ENCODE measurements at places on chromosomes 7 and 10. TPM values are rescaled to one million over a fixed set of nuclear protein-coding genes. Genes with fewer than 3 reads are reported as not detected.

DNA sequence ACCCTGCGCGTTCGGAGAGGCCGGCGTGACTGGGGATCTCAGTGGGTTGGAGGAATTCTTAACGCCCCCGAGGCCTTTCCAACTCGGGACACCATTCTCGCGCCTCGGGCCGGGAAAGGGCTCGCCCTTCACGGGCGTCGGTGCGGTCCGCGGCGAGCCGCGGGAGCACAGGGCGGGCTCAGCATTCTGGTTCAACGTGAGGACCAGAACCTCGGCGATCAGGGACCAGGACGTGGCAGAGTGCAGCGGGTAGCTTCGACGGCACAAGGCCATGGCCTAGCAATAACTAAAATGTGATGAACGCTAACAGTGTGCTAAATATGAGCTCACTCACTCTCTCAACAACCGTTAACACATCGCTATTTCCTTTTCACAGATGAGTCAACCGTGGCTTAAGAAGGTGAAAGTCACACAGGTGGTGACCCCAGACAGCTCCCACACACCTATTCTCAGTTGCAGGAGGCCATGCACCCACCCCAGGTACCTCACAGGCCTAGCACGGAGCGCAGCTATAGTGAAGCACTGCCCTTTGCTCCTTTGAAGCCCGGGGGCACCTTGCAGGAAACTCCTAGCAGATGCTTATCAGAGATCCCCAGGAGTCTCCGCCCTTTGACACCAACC lies 4.5 kb upstream of the EMX2 start:
- H3K4me1 ChIP-seq: peaks cover 14% of the 10 kb centered on the region
- DNase-seq: no peak
- no peak overlapping the region for H3K4me3 ChIP-seq
- no peaks in the 10 kb centered on the region for H3K36me3 ChIP-seq
- H3K27ac ChIP-seq: no peak overlapping the region

- H3K36me3 ChIP-seq: no peaks in the 10 kb centered on the region
- DNase-seq: no peak
- H3K27me3 ChIP-seq: no peaks in the 10 kb centered on the region
- H3K4me3 ChIP-seq: no peak overlapping the region
- no peaks in the 10 kb centered on the region for H3K4me1 ChIP-seq
Measured at GRCh38 chr10:4271193-4271592, 486.2 kb upstream of the KLF6 start.

GRCh38 chr7:27917119-27917518 lies 177.2 kb downstream of the TAX1BP1 start:
- H3K36me3 ChIP-seq: no peaks in the 10 kb centered on the region
- no peak for DNase-seq
- H3K4me3 ChIP-seq: no peak overlapping the region

The PSMG3 gene
- 12.0 TPM for total RNA-seq

The TMEM229A gene
- total RNA-seq: not detected

All from pancreas (tissue), 10 donors.